ENCODE measurements at places on chromosomes 11 and 22.

- no peak for DNase-seq
Measured at GRCh38 chr22:17606496-17606895, 22.1 kb downstream of the ATP6V1E1 start.

- no peak for DNase-seq
Measured at GRCh38 chr11:67562963-67563704, 20.5 kb upstream of the GSTP1 start.

- DNase-seq, result peak; percentile 5
Measured at GRCh38 chr11:111672949-111673348, 70.7 kb downstream of the SIK2 start.

- no peak for DNase-seq
Measured at GRCh38 chr11:35260342-35260985, 121.5 kb downstream of the CD44 start.

DNA sequence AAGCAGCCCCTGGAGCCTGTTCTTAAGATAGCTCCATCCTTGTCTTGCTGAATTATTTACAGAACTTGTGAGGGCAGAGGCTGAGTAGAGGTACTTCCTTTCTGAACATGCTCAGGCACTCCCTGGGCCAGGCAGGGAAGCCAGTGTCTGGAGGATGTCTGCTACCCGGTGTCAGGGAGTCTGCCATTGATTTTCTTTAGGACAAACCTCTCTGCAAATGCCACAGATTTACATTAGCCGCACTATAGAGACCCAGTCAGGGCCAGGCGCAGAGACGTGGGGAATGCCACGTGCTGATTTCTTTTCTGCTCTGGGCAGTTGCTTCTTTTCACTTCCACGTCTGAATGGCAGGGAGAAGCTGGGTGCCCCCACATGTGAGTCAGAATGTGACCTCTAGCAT is 585.5 kb downstream of the NTM start:
- DNase-seq, result no peak

DNA sequence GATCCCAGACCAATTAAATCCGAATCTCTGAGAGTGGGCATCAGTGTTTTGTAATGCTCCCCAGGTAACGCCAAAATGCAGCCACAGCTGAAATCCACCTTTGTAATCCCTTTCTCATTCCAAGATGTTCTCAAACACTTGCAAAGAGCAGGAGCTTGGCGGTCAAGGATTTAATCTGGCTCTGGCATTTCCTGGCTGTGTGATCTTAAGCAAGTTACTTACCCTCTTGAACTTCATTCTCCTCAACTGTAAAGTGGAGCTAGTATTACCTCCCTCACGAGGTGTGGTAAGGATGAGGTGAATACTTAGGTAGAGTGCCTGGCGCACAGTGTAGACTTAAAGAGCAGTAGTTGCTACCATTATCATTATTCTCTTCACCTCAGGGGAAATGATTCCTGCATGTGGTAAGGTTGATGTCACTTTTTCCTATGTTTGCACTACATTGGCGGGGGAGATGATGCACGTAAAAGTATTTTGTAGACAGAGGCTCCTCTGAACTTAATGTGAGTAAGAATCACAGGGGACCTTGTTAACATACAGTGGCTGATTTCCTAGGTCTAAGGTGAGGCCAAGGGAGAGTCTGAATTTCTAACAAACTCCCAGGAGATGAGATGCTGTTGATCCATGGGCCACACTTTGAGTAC is 210.4 kb upstream of the PITPNB start:
- DNase-seq, result no peak

DNA sequence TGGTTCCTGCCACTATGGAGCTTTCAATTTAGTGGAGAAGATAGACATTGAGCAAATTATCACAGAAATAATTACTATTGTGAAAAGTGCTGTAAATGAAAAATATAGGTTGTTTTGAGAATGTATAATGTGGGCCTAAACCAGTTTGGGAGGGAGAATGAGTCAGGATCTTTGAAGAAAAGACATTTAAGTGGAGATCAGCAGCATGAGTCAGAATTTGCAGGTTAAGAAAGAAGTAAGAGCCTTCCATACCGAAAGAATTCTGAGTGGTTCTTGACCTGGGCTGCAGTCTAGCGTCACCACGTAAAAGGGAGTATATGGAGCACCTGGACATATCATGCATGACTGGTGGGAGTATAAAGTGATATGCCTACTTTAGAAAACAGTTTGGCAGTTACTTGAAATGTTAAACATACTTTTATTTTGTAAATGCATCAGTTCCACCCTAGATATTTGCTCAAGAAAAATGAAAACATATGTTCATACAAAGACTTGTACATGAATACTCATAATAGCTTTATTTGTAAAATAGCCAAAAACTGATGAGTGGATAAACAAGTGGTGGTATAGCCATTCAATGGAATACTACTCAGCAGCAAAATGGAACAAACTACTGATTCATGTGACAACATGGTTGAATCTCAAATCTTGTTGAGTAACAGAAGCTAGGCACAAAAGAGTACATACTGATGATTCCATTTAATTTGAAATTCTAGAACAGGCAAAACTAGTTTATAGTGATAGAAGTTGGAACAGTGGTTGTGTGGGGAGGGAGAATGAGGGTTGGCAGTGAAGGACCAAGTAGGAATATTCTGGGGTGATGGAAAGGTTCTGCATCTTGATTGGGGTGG is 99.2 kb downstream of the STIM1 start:
- DNase-seq, result no peak

- no peak for DNase-seq
Measured at GRCh38 chr11:105767931-105768330, 158.1 kb downstream of the GRIA4 start.

DNA sequence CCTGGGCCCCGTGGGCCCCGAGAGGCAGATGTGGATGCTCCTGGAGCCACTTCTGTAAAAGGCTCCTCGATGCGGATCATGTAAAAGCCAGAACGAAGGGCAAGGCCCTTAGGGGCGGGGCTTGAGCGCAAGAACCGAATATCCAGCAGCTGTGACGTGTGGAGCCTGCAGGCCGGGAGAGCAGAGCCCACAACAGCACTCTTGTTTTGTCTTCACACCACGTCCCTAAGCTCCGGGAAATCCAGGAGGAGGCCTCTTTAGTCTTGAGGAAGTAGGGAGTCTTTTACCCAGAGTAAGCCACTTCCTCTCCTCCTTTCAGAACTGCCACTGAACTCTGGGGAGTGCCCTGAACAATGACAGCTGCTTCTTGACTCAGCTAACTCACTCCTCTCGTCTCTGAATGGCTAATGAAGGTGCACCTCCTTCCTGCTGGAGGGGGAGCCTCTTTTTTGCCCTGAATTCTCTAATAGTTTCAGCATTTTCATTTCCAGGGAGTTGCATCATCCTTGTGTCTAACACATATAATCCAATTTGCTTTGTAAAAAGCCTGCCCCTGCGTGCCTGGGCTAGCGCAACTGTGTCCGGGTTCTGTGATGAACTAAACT is 12.5 kb downstream of the L3MBTL2 start:
- peak; percentile 64 for DNase-seq

DNA sequence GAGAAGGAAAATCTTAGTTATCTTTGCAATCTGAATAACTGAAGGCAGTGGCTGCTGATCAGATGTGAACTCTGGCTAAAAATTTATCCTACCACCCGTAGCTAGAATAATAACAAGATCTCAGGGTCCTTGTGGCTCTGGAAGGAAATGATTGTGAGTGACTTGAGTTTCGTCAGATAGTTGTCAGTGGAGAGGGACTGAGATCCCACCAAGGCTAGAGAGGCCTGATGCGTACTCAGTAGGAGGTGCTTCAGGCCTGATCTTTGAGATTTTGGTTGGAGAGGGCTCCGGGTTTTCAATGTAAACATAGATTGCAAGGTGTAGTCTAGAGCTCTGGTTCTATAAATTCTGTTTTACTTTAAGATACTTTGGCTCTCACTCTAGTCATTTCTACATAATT is 1.4 kb downstream of the MADD start:
- peak; percentile 11 for DNase-seq

DNA sequence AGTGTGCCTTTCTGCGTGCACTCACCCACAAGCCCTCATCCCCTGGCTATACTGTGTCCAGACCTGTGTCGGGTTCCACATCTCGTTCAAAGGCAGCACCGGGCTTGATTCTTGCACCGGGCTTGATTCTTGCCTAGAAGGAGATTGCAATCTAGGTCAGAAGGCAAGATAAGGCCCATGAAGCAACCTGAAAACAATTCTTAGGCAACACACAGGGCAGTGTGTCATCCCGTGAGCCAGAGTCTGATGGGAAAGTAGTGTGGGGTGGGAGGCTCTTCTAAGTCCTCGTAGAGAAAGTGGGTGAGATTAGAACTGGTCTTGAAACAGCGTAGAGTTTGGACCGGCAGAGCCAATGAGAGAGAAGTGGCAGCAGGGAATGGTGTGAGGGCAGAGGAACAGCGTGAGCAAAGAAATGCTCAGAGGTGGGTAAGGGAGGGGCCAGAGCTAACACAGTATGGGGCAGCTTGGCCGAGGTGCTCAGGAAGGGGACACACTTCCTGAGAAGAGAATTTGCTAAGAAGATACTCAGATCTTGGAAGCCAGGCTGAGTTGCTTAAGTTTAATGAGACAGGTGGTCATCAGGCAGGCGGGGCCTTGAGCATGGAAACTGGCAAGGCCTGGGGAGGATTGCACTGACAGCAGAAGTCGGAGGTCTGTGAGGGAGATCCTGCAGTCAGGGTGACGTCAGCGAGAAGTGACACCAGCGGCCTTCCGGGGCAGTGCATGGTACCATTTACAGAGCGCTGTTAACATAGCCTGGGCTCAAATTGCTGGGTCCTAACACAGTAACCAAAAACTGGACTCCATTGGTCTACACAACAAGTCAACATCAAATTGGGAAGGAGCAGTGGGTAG is 40.7 kb upstream of the DKK3 start:
- no peak for DNase-seq

DNA sequence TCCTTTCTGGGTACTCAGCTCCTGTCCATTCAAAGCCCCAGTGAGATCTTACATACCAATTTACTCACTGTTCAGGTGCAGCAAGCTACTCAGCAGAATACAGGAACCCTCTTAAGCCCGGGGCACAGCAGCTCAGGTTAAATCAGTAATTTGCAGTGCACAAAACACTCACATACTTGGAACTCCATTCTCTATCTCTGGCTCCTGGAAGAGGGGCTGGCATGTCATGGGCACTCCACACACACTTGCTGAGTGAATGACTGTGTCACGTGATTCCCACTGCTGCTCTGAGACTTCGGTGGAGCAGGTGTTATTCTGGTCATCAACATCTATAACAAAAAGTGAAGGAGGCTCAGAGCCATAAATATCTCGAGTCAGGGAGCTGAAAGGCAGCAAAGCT is 157.3 kb upstream of the BDNF start:
- no peak for DNase-seq

DNA sequence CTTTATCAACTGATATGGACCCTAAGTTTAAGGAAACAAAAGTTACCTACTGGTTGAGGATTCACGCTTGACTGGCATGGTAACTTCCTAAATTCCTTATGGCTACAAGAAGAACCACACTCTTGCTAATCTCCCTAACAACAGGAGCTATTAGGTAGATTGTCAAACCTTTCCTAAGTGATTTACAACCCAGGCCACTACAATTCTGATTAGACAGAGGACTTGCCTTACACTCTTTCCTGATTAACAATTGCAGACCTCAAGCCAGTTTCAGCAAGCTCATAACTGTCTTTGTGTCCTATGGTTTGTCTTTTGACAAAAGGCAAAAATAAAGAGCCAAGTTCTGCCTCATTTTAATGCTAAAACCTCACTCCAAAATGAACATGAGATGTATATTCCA is 16.3 kb downstream of the OR52K2 start:
- no peak for DNase-seq

DNA sequence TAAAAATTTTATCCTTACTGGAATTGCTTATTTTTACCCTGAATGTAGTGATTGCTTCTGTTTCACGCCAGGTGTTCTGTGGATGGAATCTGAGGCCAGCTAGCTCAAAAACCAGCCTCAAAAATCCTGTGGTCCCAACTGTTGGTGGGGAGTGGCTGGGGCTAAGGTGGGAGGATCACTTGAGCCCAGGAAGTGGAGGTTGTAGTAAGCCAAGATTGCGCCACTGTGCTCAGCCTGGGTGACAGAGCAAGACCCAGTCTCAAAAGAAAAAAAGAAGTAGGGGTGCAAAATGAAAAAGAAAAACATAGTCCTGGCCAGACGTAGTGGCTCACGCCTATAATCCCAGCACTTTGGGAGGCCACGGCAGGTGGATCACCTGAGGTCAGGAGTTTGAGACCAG is 27.0 kb upstream of the SLC5A1 start:
- DNase-seq, result no peak

Data from activated CD4-positive, alpha-beta T cell treated with anti-CD3 and anti-CD28 coated beads, Interleukin-2, Interleukin-4, amounts not matched to agents 100 ng/mL and 50 ng/mL, durations not matched to agents 16 hours and 8 hours (primary cell).